Effector memory CD4-positive, alpha-beta T cell (primary cell): ENCODE measurements at places on chromosomes 2 and 18.

GRCh38 chr2:102306125-102306524, 5.2 kb upstream of the IL1RL1 start:
- no peak for DNase-seq

DNA sequence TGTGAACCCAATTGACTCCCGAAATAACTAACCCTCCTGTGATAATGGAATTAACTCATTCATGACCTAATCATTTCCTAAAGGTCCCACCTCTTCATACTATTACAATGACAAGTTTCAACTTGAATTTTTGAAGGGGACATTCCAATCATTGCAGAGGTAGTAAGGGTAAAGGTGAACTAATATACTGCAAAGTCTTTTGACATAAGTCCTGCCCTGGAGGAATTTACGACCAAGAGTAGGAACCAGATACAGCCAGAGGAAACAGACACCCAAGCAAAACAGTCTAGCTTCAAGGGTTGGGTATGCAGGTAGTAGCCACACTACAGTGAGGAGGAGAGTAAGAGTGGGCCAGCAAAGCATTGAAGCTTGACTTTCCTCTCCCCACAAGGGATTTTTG, 1.2 kb upstream of the SRBD1 start:
- no peak for DNase-seq

GRCh38 chr2:145875016-145875415, 1355.1 kb upstream of the ZEB2 start:
- DNase-seq = no peak

GRCh38 chr2:42969231-42970150, 177.1 kb upstream of the HAAO start:
- DNase-seq = no peak

DNA sequence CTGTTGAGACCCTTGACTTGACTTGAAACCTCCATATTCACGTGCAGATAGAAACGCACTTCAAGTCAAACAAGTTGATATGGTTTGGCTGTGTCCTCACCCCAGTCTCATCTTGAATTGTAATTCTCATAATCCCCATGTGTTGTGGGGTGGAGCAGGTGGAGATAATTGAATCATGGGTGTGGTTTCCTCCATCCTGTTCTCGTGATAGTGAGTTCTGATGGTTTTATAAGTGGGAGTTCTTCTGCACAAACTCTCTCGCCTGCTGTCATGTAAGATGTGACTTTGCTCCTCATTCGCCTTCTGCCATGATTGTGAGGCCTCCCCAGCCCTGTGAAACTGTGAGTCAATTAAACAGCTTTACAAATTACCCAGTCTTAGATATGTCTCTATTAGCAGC, 21.4 kb downstream of the SLC3A1 start:
- DNase-seq = no peak

DNA sequence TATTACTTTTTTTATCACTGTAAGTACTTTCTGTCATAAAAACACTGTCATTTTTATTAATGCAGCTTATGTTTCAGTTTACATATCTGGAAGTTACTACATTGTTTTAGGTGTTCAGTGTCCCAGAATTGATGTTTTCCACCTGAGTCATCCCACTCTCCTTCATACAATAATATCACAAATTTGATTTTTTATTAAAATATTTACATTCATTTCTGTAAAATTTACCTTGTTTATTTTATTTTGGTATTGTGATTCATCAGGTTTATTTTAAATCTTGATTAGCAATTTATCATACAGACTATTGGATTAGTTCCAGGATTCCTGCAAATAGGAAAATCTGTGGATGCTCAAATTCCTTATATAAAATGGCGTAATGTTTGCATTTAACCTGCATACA, 1662.9 kb downstream of the SUCLG1 start:
- DNase-seq = no peak

DNA sequence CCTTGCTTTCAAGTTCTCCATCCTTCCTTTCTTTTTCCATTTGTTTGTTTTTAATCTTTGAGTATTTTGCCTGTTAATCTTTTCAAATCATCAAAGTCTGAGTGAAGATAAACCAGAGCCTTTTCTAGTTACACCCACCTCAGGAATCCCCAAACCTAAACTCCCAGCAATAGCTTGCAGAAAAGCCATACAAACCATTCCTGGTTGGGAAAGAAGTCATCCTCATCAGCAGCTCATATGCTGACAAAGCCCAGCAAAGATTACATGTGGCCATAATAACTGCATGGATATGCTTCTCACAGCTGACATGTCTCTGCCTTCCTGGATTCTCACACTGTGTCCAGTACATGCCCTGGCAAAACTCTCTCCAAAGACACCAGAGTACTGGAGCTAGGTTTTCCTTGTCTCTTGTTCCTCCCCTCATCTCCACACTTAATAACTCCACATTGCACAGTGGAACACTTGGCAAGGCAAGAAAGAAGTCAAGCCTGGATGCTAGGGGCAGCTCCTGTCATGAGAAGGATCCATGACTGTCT, 126.4 kb upstream of the TLK1 start:
- DNase-seq = no peak

GRCh38 chr2:96225016-96225533, 16.4 kb upstream of the STARD7 start:
- DNase-seq = no peak

GRCh38 chr2:53708988-53709387, 58.6 kb upstream of the CHAC2 start:
- DNase-seq = no peak

DNA sequence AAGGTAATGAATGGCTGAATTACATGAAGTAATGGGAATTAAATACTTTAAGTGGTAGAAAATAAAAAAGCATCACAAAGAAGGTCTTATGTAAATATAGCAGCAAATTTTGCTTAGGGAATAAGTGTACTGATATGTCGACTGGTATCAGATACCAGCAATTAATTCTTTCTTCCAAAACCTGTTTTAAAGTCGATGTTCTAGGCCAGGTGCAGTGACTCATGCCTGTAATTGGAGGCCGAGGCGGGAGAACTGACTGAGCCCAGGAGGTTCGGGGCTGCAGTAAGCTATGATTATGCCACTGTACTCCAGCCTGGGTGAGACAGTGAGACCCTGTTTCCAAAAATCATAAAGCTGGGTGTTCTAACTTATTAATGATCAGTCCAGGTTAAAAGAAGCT, 30.3 kb downstream of the SP3 start:
- no peak for DNase-seq

DNA sequence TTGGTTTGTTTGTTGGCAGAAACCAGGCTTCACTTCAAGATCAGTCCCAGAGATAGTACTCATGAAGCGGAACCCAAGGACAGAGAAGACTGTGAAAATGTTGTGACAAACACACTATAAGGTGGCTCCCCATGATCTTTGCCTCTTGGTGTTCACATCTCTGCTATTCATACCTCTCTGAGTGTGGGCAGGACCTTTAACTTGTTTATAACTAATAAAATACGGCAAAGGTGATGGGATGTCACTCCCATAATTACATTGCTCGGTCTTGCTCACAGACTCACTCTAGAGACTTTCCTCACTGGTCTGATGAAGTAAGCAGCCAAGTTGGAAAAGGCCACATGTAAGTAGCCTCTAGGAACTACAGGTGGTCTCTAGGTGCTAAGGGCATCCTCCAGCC, 30.6 kb upstream of the UGP2 start:
- no peak for DNase-seq

DNA sequence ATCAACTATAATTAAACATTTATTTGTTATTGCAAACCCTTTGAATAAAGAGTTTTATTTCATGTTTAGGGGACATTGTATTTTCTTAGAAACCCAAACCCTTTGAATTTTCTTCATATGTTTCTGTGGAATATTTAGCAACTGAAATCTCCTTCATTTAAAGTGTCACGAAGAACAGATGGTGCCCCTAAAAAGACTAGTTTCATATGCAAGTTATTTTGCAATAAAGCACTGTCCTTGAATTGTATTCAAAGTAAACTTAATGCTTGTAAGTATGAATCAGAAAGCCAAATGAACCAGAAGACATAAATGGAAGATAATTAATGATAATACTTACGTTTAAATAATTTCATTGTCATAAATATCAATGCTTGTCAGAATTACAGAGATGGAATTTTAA, 151.9 kb upstream of the CWC22 start:
- no peak for DNase-seq

DNA sequence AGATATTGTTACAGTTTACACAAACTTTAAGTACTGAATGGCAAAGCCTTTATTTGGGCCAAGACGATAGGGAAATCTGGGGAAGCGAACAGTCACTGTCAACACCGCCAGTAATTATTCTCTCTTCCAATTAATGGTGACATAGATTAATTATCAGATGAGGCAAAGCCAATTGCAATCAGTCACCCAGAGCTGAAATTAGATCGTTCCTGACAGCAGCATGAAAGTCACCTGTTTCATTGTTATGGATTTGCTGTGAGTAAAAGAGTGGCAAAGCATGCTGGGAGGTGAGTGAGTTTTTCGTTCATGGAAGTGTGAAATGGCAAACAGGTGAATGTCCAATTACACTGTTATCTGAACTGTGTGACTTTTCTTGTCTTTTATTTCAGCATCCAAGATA, 164.8 kb upstream of the KLHL14 start:
- DNase-seq = no peak

GRCh38 chr2:10362096-10362897, 59.6 kb downstream of the HPCAL1 start:
- DNase-seq = no peak

DNA sequence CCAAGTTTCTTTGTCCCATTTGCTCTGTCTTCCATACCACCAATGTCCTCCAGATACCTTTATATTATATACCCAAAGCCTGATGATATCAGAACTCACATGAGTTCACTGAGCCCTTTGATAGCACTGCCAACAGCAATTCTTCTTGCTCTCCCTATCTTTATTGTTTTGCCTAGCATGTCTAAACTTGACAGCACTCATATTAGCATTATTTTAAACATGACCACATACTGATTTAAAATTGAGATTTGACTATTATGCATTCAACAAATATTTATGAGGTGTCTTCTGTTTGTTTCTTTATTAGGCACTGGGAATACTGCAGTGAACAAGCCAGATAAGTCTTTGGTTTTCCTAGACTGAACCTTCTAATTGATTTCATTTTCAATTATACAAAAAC, 587.3 kb upstream of the GCFC2 start:
- no peak for DNase-seq

- no peak for DNase-seq
Observed at GRCh38 chr18:21550510-21550970, 50.0 kb downstream of the ESCO1 start.
